ENCODE measurements at places on chromosomes 2 and 18.

DNA sequence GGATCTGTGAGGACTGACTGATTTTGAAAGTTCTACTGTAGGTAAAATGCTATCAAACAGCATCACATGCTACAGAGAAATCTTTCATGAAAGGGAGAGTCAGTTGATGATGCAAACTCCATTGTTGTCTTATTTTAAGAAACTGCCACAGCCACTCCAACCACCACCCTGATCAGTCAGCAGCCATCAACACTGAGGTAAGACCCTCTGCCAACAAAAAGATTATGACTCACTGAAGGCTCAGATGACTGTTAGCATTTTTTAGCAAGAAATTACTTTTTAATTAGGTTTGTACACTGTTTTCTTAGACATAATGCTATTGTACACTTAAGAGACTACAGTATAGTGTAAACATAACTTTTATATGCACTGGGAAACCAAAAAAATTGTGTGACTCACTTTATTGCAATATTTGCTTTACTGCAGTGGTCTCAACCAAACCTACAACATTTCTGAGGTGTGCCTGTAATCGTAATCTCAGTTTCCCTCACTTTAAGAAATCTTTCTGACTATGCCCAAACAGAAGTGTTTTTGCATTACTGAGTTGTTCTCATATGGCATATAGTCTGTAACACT, 42.8 kb downstream of the METTL8 start:
- DNase-seq = no peak

DNA sequence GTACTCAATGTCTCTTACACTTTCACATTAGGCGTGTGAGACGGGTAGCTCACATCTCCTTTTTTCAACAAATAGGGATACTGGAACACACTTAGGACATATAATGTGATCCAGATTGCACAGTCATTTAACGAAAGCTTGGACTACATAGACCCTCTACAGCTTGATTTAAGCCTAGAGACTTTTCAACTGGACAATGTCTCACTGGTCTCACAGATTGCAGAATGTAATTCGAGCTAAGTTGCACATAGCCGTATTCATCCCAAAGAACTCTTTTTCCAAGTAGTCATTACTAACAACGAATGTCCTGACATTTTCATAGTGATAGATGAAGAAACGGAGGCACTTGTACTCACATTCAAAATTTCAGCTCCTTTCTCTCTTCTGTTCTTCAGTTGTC, 612.1 kb downstream of the ZEB2 start:
- DNase-seq = no peak

GRCh38 chr2:216107760-216108159, 1.4 kb upstream of the XRCC5 start:
- DNase-seq = no peak

GRCh38 chr2:24712296-24712695, 80.9 kb downstream of the PTRHD1 start:
- DNase-seq = no peak

DNA sequence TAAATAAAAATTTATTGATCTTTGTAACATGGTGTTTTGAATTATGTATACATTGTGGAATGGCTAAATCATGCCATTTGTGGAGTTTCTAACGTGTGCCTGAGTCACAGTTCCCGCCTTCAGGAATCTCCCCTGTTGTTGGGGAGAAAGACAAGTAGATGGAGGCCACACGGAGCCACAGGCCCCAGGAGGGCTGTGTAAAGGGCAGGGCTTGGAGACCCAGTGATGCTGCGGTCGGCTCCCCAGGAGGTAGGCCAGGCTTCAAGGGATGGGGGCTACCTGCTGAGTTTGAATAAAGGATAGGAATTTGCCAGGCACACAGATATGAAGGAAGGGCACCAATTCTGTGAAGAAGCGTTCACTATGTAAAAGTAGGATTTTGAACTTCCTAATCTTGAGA, 257.1 kb downstream of the GBX2 start:
- no peak for DNase-seq

DNA sequence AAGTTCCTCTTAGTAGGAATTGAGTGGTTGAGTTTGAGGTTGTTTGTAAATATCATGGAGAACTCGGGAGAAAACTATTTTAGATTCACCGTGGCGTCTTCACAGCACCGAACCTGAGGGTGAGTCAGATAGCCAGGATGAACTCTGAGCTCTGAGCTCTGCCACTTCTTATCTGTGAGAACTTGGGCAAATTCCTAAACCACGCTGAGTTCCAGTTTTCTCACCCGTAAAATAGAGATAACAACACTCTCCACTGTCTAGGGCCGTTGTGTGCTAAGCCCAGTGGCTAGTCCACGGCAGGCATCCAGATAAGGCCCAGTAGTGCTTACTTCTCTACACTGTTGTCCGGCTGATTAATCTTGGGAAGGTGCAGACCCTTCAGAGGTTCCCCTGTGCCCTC, 7.0 kb downstream of the KIF5C start:
- no peak for DNase-seq

DNA sequence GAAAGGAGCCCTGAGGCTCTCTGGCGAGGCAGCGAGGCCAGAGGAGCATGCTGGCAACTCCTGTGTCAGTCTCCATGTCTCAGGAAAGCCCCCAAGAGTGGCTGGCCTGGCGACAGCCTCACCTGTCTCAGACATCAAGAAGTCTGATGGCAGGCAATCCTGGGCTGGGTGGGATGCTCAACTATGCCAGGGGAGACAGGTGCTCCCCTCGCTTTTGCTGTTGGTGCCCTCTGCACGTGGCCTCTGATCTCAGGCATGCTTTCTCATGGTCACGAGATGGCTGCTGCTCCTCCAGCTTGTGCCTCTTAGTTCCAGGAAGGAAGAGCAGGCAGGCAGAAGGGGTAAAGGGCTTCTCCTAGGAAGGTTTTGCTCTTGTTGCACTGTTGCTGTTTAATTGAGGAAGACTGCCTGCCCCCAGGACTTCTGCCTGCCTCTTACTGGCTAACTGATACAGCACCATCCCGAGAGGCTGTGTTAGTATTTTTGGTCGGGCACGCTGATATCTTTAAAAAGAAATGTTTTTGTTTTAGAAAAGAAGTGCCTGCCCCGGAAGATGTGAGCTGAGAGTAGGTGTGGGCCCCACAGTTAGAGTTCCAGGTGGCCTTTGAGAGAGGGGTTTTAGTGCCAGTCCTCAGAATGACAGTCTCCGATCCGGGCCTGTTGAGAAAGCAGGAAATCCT, 344.8 kb upstream of the HS6ST1 start:
- peak; percentile 75 for DNase-seq

GRCh38 chr18:70489986-70490933, 201.4 kb downstream of the SOCS6 start:
- DNase-seq = no peak

DNA sequence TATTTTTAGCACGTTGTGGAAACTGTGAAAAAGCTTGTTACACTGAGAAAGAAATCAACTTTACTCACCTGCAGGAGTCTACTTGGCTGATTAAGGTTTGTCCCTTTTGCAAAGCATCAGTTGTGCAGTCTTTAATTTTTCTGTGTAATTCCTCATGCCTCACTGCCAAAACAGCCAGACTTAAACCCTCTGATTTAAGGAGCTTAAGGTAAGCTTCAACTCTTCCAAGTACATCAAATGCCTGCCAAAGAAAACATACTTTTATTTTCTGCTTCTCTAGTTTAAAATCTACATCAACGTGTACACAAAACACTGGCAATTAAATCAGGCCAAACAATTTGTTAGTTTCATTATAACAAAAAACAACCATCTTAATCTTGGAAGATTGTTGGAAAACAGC, 98.0 kb upstream of the TTN start:
- no peak for DNase-seq

GRCh38 chr2:232146294-232146693, 184.8 kb downstream of the DIS3L2 start:
- no peak for DNase-seq

- no peak for DNase-seq
These were observed 159.0 kb upstream of the SETBP1 start for GRCh38 chr18:44521668-44522022.

- no peak for DNase-seq
These were observed 23.1 kb upstream of the DSG3 start for GRCh38 chr18:31424383-31424988.

DNA sequence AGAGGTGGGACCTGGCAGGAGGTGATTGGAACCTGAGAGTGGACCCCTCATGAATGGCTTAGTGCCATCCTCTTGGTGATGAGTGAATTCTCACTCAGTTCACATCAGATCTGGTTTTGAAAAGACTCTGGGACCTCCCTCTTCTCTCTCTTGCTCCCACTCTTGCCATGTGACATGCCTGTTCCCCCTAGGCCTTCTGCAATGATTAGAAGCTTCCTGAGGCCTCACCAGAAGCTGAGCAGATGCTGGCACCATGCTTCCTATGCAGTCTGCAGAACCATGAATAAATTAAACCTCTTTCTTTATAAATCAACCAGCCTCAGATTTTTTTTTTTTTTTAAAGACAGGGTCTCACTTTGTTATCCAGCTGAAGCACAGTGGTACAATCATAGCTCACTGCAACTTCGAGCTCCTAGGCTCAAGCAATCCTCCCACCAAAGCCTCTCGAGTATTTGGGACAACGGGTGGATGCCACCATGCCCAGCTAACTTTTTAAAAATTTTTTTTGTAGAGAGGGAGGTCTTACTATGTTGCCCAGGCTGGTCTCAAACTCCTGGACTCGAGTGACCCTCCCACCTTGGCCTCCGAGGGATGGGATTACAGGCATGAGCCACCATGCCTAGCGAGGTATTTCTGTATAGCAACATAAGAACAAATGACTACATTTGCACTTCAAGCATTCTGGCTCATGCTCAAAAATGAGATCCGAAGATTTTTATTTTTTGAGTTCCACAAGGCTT, 2.0 kb upstream of the ZFAND2B start:
- DNase-seq = no peak

GRCh38 chr2:101617796-101618195, 79.7 kb upstream of the MAP4K4 start:
- no peak for DNase-seq

GRCh38 chr2:63984606-63985359, 34.4 kb downstream of the VPS54 start:
- no peak for DNase-seq

- DNase-seq = no peak
These were observed 17.9 kb downstream of the NRXN1 start for GRCh38 chr2:51013933-51014526.

DNA sequence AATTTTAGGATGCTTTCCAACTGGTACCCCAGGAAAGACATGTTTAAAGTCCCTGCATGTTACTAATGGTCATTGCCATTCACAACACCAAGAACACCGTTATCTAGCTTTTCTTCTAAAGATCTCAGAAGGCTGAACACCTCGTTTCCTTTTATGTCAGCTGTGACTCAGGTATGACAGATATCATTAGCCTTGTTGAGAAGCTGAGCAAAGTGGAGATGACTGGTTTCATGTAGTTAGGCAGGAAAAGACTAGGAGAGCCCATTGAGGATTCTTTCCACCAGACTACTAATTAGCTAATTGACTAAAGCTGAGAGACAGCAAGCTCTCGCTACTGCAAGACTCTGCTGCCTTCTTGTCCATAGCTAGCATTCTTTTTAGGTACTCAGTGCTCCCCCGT, 32.0 kb upstream of the ARL5A start:
- no peak for DNase-seq

- no peak for DNase-seq
These were observed 105.0 kb upstream of the STK17B start for GRCh38 chr2:196276421-196276820.

- no peak for DNase-seq
These were observed 84.1 kb upstream of the GALNT13 start for GRCh38 chr2:153787612-153788011.

GRCh38 chr2:45288532-45289417, 279.5 kb upstream of the SIX2 start:
- DNase-seq = no peak

- no peak for DNase-seq
These were observed 121.3 kb downstream of the FOXI3 start for GRCh38 chr2:88331239-88331638.

- DNase-seq = no peak
These were observed 60.2 kb upstream of the SLC39A10 start for GRCh38 chr2:195596840-195597239.

GRCh38 chr2:207162316-207162715, 3.4 kb downstream of the KLF7 start:
- no peak for DNase-seq

DNA sequence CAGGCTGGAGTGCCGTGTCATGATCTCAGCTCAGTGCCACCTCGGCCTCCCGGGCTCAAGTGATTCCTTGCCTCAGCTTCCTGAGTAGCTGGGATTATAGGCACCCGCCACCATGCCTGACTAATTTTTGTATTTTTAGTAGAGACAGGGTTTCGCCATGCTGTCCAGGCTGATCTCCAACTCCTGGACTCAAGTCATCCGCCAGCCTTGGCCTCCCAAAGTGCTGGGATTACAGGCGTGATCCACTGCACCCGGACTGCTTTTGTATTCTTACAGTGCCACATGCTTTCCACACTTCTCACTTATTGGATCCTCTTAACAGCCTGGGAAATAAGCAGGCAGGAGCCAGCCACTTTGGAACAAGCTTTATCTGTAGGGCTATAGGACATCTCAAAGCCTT, 25.3 kb upstream of the BCL2L11 start:
- DNase-seq = no peak

- DNase-seq = no peak
These were observed 1.4 kb downstream of the UBE2F start for GRCh38 chr2:237968048-237968862.

Data from mesenteric fat pad (tissue), 1 donor.